Stimulated activated CD4-positive, alpha-beta T cell treated with anti-CD3 and anti-CD28 coated beads, TNF-alpha, amount 100 ng/mL, for 24 hours (primary cell): ENCODE measurements at places on chromosomes 4 and X.

- DNase-seq: no peak
Measured at GRCh38 chrX:9182041-9182440, 148.1 kb upstream of the FAM9B start.

GRCh38 chr4:47500776-47501175, 15.7 kb downstream of the ATP10D start:
- no peak for DNase-seq

GRCh38 chr4:21191317-21191716, 491.1 kb downstream of the PACRGL start:
- DNase-seq: no peak

- no peak for DNase-seq
Measured at GRCh38 chr4:105979506-105979905, 84.2 kb downstream of the NPNT start.

DNA sequence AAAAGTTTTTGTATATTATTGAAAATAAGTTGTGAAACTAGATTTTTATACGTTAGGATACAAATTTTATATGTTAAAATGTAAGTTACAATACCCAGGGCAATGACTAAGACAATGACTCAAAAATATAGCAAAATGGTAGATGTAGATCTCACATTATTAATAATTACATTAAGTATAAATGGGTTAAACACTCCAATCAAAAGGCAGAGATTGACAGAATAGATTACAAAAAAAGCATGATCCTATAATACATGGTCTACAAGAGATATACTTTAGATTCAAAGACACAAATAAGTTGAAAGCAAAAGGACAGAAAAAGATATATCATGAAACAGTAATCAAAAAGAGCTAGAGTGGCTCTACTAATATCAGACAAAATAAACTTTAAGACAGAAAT, 210.9 kb upstream of the NHS start:
- DNase-seq: no peak

DNA sequence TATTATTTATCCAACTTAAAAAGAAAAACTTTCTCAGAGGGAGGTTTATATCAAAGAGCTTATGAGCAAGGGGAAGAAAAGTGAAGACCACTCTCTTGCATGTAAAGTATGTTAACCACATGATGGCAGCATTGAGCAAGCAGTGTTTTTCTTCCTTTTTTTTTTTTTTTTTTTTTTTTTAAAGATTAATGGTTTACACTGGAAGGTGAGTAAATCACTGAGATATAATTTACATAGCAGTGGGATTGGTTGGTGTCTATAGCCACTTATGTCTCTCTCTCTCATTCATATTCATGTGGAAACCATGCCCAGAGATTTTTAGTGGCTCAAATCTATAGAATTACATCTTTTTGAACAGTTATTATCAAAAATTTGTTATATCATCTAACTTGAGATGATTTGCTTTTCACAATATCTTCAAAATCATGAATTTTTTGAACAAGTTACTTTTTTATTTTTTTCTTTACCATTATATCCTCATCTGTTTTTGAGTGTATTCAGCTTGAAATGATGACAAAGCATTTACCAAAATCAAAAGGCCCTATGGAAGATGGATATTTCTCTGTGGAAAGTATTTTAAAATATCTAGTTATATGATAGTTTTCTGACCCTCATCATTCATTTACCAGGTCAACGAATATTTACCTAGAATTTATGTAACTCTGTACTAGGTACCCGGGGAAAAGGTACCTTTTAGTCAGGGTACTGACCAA, 31.6 kb downstream of the MTHFD2L start:
- DNase-seq: no peak

DNA sequence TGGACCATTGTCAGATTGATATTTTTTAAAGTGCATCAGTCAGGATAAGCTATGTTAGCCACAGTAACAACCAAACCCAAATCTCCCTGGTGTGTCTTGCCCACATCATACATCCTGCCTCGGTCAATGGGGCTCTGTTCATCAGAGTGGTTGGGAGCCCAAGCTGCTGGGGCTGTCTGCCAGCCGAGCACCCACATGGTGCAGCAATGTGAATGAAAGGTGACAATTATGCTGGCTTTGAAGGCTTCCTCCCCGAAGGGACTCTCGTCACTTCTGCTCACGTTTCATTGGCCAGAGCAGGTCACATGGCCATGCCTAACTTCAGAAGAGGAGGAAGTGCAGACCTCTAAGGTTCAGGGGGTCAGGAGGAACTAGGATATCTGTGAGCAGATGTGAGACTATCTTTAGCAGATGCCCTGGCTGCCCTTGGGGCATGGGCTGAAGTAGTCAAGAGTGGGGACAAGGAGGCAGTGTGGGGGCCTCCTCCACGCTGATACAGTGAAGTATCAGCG, 1.3 kb upstream of the JAKMIP1 start:
- no peak for DNase-seq

DNA sequence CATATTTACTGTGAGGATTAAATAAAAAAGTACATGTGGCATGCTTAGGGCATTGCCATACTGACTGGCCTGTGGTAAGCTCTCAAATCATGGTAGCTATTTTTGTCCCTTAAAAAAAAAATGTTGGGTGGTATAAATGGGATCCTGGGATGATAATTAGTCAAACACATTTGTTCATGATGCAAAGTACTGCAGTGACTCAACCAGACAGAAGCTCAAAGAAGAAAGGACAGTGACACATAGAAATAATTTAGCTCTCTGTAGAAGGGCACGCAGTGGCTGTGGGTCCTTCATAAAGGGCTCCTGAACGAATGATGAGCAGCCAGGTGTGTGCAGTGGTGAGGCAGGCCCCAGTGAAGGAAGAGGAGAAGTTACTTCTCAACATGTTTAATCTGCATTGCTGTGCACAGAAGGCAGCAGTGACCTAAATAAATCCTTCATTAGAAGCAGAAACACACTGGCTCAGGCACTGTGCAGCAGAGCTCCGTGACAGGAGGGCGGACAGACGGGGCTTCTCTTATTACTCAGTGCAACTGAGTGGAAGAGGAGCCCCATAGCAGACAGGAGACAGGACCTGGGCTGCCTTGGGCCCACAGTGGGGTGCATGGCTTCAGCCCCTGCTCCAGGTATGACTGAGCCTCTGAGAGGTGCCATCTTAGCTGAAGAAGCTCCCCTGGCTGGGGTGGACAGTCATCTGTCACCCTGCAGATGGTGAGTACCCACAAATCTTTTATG, 20.3 kb downstream of the HS3ST1 start:
- DNase-seq: no peak

DNA sequence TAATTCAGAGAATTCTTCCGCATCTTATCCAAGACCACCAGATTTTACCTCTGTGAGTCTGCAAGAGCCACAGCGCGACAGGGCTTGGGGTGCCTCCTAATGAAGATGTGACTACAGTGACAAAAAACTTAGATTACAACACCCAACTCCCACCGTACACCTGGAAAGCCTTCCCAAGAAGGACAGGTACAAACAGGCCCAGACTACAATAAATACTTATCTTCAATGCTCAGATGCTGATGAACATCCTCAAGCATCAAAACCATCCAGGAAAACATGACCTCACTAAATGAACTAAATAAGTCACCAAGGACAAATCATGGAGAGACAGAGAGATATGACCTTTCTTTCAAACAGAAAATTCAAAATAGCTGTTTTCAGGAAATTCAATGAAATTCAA, 20.8 kb upstream of the ABCG2 start:
- DNase-seq: no peak

- no peak for DNase-seq
Measured at GRCh38 chrX:68506649-68507048, 7.8 kb downstream of the YIPF6 start.
